ENCODE measurements at places on chromosomes 5 and 9.

GRCh38 chr9:353077-353476, 138.4 kb downstream of the DOCK8 start:
- DNase-seq, result no peak

GRCh38 chr5:2721385-2722138, 29.9 kb downstream of the IRX2 start:
- DNase-seq, result no peak

- no peak for DNase-seq
Measured at GRCh38 chr9:18397076-18397475, 76.9 kb upstream of the ADAMTSL1 start.

DNA sequence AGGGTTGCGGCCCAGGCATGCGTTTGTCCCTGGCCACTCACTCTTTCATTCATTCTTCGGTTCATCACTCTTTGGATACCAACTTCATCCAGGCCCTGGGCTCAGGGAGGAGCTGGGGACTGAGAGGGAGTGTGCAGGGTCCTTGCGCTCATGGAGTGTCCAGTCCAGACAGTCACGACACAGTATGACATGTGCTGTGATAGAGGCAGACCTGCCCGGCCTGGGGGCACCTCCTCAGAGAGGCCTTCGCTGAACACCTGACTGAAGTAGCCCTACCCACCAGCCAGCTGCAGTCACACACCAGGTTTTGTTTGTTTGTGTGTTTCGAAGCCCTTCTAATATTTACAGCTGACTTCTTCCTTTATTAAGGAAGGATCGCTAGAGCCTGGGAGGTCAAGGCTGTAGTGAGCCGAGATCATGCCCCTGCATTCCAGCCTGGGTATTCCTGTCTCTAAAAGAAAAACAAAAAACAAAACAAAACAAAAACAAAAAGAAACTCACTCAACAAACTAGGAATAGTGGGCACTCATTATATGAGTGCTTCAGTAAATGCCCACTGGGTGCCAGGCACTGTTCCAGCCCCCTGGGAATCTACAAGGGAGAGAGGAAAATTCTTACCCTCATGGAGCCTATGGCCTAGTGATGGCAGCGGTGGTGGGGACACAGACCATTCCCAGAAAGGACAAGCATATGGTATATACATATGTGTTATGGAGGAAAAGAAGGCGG, 6.3 kb upstream of the PSD2 start:
- DNase-seq, result no peak

- DNase-seq, result no peak
Measured at GRCh38 chr9:98576354-98576753, 132.4 kb downstream of the GABBR2 start.

DNA sequence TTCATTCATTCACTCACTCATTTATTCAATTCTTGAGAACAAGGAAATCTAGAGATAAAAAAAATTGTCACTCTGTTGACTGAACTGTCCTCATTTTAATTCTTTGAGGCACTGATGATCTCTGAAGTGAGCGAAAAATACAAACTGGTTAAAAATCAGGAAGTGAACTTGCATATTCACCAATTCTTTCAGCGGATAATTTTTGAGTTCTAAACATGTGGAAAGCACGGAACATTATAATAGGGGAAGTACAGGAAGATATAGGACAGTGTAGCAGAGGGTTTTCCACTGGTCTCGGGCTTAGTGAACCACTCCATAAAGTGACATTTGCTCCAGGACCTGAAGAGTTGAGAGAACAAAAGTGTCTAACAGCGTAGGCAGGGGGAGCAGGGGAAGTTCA, 169.5 kb downstream of the TLR4 start:
- DNase-seq, result no peak

GRCh38 chr9:132703336-132703735, 33.1 kb downstream of the GTF3C4 start:
- no peak for DNase-seq

GRCh38 chr9:135008416-135008815, 79.1 kb upstream of the OLFM1 start:
- DNase-seq, result no peak

- no peak for DNase-seq
Measured at GRCh38 chr9:113488071-113488470, 24.5 kb downstream of the RGS3 start.

DNA sequence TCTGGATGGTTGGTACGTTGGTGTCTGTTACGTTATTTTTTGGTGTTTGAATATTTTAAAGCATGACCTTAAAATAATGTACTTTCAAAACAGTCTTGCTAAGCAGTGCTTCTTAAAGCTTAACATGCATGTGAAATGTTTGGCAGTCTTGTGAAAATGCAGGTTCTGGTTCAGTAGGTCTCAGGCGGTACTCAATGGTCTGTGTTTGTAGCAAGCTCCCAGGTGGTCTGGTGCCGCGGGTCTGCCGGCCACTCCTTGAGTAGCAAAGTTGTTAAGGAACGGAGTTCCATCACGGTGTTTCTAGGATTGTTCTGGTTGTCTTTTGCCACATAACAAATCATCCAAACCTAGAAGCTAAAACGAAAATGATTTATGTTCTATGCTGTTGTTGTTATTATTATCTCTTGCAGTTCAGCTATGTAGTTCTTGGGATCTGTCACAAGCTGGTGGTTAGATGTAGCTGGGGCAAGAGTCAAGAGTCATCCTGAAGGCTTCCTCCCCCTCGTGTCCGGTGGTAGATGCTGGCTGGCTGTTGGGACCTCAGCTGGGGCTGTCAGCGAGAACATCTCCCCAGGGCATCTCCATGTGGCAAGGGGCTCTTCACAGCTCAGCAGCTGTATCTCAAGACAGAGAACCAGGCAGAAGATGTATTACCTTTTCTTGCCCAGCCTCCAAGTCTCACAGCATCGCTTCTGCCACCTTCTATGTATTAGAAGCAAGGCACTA, 186.8 kb downstream of the PALM2AKAP2 start:
- DNase-seq, result no peak

DNA sequence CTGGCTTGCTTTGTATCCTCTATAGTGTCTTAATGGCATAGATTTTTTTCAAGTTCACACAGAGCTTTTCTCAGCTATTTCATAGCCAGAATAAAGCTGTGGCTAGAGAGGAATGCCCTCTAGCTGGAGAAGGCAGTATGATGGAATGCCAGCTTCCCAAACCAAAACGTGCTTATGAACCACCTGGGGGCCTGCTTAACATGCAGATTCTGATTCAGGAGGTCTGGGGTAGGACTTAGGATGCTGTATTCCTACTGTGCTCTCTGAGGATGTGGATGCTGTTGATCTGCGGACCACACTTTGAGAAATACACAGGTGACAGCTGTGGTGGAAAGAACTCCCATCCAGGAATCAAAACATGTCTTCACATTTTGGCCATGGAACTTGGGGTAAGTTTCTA, 49.9 kb upstream of the DPYSL3 start:
- no peak for DNase-seq

GRCh38 chr9:136693490-136694162, 6.4 kb upstream of the AGPAT2 start:
- DNase-seq, result no peak

All from activated CD8-positive, alpha-beta memory T cell treated with anti-CD3 and anti-CD28 coated beads for 48 hours (primary cell).